Central memory CD4-positive, alpha-beta T cell (primary cell): ENCODE measurements at places on chromosomes 6 and 20.
A peak's percentile ranks its signal among the peaks of the same experiment; 100 is the strongest.

- no peak for DNase-seq
These were observed 30.5 kb downstream of the SAYSD1 start for GRCh38 chr6:39084506-39084905.

GRCh38 chr20:35369804-35370203 lies 42.0 kb downstream of the UQCC1 start:
- no peak for DNase-seq

DNA sequence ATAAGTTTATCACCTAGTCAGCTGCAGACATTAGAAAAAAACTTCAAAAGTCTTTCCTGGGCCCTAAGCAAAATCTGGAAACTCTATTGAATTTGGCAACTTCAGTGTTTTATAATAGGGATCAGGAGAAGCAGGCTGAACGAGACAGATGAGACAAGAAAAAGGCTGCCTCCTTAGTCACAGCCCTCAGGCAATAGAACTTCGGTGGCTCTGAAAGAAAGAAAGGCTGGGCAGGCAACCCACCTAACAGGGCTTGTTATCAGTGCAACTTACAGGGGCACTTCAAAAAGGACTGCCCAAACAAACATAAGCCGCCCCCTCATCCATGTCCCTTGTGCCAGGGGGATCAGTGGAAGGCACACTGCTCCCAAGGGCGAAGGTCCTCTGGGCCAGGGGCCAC lies 657.9 kb upstream of the HS3ST5 start:
- no peak for DNase-seq

DNA sequence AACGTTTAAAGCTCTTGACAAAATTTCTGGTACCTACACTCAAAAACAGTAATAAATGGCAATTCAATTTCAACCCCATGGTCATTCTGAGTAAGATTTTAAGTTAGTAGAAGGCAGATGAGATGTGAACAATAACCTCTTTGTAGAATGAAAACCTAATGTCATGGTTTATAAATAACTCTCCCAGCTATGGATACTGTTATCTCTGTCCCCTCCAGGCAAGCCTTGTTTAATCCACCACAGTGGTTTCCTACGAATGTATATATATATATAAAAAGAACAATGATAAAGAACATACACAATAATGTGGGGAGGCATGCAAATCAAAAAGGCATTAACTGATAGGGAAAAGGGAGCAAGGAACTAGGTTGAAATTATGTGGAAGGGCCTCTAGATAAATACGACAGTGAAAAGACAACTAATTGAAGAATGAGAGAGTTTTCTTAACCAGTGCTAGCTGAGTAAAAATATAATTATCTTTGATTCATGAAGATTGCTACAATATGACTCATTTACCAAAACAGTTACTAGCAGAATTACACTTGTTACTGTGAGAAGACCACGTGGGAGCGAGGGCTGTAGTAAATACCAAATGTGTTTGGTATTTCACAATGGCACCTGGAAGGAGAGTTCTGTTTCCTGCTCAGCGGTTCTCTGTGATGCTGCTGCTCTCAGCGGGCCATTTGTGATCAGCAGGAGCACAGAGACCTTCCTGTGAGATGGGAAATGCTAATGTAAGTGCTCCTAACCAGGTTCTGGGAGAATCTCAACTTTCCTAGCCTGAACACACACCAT lies 173.7 kb downstream of the MBOAT1 start:
- DNase-seq = no peak

- DNase-seq = no peak
These were observed 48.0 kb downstream of the CEP85L start for GRCh38 chr6:118603372-118603771.

- DNase-seq = no peak
These were observed 157.5 kb upstream of the TBX18 start for GRCh38 chr6:84921891-84922290.

GRCh38 chr20:51127713-51128112 lies 104.8 kb upstream of the KCNG1 start:
- DNase-seq = no peak

DNA sequence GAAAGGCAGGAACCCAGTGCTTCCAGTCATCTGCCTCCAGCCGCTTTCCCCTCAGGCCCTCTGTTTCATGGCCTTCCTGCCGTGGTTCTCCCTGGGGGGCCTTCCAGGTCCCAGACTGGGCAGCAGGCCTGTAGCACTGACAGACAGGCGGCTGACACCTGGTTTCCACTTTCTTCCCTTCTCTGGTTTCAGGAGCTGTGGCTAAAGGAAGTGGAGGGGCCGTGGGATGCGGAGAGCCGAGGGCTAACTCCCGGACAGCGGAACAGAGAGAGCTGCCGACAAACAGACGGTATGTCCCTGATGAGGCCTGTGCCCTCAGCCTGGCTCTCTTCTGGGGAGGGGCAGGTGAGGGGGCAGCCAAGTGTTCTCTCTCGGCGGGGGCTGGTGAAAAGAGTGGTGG lies 12.5 kb downstream of the LRRC73 start:
- no peak for DNase-seq

DNA sequence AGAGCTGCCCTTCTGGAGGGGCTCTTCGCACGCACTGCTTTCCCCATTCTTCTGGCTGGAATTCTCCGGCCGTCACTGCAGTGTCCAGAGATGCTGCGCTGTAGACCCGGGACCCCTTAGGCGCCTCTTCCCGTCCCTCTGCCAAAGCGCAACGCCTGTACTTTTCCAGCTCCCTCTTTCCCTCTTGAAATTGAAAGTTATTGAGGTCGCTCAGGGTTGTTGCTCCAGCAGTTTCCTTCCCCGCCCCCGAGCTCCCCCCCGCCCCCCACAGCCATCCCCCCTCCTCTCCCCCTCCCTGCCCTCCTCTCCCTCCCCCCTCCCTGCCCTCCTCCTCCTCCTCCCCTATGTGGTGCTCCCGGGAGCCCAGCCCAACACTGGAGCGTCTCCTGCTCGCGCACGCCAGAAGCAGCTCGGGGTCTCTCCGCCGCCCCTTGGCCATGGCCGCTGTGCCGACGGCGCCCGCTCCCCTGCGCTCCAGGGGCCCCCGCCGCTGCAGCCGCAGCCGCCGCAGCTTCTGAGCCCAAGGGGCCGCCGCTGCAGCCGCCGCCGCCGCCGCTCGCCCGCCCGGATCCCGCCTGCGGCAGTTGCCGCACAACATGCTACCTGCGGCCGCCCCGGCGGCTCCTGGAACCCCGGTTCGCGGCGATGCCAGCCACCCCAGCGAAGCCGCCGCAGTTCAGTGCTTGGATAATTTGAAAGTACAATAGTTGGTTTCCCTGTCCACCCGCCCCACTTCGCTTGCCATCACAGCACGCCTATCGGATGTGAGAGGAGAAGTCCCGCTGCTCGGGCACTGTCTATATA lies at the start of gene RSPO3:
Gene RSPO3, plus strand, starts transcription at position 374 of the 804 bp plus-strand sequence. CDS start 522 bp downstream, outside the sequence.
- DNase-seq = no peak

DNA sequence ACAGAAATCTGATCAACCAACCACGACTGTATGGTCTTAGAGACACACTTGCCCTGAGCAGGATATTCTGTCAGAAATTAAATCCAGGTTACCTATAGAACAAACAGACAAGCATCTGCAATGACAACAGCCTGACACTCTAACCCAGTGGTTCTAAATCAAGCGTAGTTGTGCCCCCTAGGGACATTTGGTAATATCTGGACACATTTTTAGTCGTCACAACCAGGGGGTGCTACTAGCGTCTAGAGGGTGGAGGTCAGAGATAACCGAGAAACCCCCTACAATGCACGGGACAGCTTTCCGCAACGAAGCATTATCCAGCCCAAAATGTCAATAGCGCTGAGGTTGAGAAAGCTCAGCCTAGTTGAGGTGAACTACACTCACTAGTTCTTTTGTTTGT lies 32.3 kb downstream of the ID4 start:
- DNase-seq = no peak

DNA sequence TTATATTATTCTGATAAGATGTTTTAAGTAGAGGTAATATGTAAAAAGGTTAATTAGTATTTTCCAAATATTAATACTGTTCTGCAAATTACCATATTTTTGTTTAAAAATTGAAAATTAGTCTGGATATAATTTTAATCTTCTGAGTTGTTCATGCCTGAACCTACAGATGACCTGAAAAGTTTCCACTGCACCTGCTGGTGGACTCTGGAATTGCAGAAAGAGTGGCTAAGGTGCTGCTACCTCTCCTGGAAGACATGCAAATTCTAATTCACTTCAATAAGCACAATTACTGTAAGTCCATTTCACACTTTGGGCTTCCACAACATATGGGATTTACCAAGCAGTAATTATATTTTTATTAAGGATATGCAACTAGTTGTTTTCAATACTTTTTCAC lies 77.7 kb upstream of the OLIG3 start:
- peak; percentile 38 for DNase-seq

DNA sequence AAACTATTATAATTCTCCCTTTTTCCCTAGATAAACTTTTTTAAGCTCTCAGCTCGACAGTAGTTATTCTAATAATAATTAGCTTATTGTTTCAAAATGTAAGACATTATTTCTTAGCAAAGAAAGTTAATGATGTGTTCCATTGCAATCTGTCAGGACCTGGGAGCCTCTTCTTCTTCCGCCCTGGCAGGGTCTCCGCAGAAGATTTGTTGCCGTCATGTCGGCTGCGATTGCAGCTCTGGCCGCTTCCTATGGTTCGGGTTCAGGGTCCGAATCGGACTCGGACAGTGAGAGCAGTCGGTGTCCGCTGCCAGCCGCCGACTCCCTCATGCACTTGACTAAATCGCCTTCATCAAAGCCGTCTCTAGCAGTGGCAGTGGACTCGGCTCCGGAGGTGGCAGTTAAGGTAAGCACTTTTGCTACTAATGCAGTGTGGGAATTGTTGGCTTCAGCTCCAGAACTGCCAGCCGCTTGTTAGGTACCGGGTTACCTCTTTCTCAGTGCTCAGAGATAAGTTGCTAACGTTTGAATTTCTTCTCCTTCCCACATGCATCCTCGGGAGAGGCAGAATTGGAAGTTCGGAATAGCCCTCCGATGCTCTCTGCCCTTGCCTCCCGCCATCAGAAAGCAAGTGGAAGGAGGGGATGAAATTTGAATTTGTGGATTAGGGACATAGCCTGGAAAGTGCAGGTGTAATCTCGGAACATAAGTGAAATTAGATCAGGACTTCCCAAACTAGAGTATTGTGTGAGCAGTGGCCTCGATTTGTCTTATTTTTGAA lies at the start of gene CDC40:
Gene CDC40, plus strand, starts transcription at position 200 of the 781 bp plus-strand sequence. Its CDS starts 18 bp downstream, at position 218.
- DNase-seq = no peak

- DNase-seq = no peak
These were observed 187.0 kb downstream of the DTNBP1 start for GRCh38 chr6:15475872-15476271.

GRCh38 chr6:79373880-79374279 lies 139.4 kb upstream of the HMGN3 start:
- DNase-seq = no peak

GRCh38 chr6:162092816-162093502 lies 634.6 kb downstream of the PRKN start:
- DNase-seq = no peak

- DNase-seq = no peak
These were observed 5.9 kb downstream of the RRAGD start for GRCh38 chr6:89406141-89406540.

GRCh38 chr20:37144856-37145404 lies 34.2 kb upstream of the RPN2 start:
- no peak for DNase-seq

GRCh38 chr6:84050408-84050807 lies 16.8 kb downstream of the MRAP2 start:
- no peak for DNase-seq

GRCh38 chr6:88864359-88865054 lies 98.9 kb downstream of the RNGTT start:
- no peak for DNase-seq

DNA sequence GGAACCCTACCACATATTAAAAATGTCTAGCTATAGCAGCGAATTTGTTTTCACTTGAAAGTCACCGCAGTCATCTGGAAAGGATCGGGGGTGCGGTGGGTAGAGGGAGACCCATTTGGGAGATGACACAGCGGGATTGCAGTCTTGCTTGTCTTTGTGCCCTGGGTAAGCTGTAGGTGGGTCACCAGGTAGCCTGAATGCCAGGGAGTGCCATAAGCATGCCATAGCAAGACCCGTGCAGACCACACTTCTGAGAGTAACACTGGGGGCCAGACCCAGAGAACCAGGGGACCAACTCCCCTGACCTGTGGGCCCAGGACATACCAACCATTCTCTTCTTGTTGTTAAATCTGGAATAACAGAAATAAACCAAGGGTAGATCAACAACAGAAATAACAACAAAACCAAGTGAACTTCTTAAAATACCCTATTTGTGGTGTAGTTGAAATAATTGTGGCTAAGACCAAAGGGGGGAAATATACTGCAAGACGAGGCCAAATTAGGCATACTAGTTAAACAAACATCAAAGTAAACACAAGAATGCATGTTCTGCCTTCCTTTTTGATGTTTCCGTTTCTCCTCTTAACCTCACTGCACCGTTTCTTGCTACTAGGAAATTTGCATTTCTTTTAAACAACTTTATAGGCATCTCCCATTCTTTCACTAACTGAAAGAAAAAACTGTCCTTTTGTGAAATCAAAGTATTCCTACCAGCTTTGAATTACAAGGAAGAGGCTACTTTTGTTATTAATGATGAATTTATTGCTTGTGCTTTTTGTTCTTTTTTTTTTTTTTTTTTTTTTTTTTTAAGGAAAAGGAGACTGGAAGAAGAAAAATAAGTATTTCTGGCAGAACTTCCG lies 128.2 kb downstream of the SASH1 start:
- no peak for DNase-seq

- DNase-seq = peak; percentile 40
These were observed at the start of gene ADA for GRCh38 chr20:44651684-44652423. Gene ADA, minus strand, starts transcription at chr20:44651699. Its CDS starts 92 bp downstream, at chr20:44651607.

GRCh38 chr20:62554214-62554897 lies 78.6 kb upstream of the GATA5 start:
- DNase-seq = no peak

- no peak for DNase-seq
These were observed 968 bp downstream of the LAMA2 start for GRCh38 chr6:128883906-128884305.

- DNase-seq = no peak
These were observed 152.2 kb downstream of the BACH2 start for GRCh38 chr6:90144396-90144795.

DNA sequence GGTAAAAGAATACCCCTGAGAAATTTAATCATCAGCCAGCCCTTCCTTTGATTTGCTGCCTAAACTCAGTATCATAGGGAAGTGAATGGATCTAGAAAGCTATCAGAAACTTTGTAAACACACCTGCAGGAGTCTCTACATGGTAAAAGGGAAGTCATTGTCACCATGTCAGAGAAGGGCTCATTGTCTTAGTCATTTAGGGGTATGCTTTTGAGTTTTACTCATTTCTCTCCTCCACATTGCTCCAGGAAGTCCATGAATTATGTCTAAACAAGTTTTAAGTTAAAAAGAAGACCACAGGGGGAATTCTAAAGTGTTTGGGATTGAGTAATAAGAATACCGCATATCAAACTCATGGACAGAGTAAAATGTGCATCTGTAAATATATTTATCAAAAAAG lies 2.5 kb downstream of the SLC17A1 start:
- DNase-seq = no peak

DNA sequence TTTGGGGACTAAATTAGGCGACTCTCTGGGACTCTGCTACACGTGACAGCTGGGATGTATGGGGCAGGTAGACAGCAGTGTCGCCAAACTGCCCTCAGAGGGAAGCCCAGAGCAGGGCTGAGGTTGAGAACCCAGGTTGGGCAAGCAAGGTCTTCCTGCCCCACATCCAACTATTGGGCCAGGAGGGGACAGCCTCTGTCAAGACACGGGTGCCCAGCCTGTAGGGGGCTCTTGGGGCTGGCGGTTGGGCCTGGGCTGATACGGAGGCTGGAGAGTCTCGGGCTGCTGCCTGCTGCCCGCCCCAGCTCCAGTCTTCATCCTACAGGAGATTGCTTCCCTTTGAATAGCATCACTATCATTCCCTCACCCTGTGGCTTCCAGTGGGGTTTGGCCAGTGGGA lies 33.3 kb downstream of the CPNE5 start:
- DNase-seq = no peak

GRCh38 chr20:50286609-50287008 lies 96.0 kb downstream of the CEBPB start:
- no peak for DNase-seq
